ENCODE measurements at places on chromosomes 3 and 15.

DNA sequence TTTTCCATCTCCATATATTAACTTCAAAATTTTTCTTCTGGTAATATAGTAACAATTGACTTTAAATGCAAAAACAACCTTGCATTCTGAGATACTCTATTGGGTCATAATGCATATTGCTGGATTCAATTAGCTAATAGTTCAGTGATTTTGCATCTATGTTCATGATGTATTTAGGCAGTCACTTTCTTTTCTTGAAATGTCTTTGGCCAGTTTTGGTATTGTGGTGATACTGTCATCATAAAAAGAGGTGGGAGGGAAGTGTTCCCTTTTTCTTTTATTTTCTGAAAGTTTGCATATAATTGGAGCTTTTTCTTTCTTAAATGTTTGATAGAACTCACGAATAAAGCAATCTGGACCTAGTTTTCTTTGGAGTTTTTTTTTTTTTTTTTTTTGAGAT lies 67.4 kb upstream of the ZNF148 start:
- no peak for DNase-seq

- DNase-seq: no peak
Measured at GRCh38 chr15:80473286-80474223, 69.4 kb downstream of the ARNT2 start.

GRCh38 chr3:73052857-73053256 lies 8.6 kb upstream of the EBLN2 start:
- DNase-seq: no peak

GRCh38 chr3:37520907-37521341 lies 340.8 kb upstream of the CTDSPL start:
- DNase-seq: no peak

DNA sequence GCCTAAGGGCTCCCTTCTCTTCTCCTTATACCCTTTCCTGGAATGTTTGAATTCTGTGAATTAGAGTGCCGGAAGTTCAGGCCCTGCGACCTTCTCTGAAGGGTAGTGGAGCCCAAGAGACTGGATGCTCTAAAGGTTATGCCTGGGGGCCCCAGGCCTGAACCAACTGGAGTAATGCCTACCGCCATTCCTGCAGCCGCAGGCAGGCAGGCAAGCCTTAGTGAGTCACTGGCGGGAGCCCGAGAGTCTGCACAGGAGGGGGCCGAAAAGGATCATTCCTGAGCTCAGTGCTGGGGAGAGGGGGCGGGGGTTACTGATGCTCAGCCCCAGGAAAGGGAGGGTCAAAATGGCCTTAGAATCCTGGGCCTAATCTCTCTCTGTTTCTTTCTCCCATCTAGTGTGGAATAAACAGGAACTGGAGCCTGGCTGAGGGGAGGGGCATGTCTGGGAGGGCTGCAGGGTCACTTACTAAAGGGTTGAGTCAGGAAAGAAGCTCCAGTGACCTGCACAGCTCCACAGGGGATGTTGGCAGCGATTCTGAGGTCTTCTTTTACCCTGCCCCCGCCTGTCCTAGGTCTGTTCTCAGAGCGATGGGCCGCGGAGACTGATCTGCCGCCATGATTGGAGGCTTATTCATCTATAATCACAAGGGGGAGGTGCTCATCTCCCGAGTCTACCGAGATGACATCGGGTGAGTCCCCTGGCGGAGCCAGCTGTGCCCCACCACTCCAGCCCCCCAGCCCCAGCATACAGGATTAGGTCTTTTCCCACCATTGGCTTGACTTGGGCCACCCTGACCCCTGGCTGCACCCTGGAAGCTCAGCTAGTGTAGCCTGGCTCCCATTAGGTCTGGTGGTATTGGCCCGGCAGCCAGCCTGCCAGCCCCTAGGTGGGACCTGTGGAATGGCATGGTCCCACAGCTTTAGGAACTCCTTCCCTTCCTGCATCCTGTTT lies 2.0 kb downstream of the AP2M1 start:
- DNase-seq: no peak
